ENCODE measurements at places on chromosomes 11 and 22. TPM values are rescaled to one million over a fixed set of nuclear protein-coding genes. Genes with fewer than 3 reads are reported as not detected.

GRCh38 chr11:3879216-3879966, 23.9 kb downstream of the STIM1 start:
- DNase-seq: no peak

GRCh38 chr11:72209101-72209500, 7.5 kb upstream of the FOLR2 start:
- DNase-seq: no peak

- no peak for DNase-seq
These were observed 2.9 kb downstream of the AMBRA1 start for GRCh38 chr11:46590740-46591605.

- no peak for DNase-seq
These were observed 178.2 kb upstream of the CCDC90B start for GRCh38 chr11:83464160-83464944.

GRCh38 chr11:114479331-114479730, 40.1 kb downstream of the REXO2 start:
- no peak for DNase-seq

- DNase-seq: no peak
These were observed 23.0 kb downstream of the CDON start for GRCh38 chr11:126039485-126040271.

- DNase-seq: no peak
These were observed 16.9 kb downstream of the SMIM38 start for GRCh38 chr11:69172674-69173073.

GRCh38 chr11:117851106-117851505, 25.4 kb downstream of the FXYD6 start:
- no peak for DNase-seq

GRCh38 chr22:38963872-38964271, 6.5 kb downstream of the APOBEC3A start:
- DNase-seq: no peak

DNA sequence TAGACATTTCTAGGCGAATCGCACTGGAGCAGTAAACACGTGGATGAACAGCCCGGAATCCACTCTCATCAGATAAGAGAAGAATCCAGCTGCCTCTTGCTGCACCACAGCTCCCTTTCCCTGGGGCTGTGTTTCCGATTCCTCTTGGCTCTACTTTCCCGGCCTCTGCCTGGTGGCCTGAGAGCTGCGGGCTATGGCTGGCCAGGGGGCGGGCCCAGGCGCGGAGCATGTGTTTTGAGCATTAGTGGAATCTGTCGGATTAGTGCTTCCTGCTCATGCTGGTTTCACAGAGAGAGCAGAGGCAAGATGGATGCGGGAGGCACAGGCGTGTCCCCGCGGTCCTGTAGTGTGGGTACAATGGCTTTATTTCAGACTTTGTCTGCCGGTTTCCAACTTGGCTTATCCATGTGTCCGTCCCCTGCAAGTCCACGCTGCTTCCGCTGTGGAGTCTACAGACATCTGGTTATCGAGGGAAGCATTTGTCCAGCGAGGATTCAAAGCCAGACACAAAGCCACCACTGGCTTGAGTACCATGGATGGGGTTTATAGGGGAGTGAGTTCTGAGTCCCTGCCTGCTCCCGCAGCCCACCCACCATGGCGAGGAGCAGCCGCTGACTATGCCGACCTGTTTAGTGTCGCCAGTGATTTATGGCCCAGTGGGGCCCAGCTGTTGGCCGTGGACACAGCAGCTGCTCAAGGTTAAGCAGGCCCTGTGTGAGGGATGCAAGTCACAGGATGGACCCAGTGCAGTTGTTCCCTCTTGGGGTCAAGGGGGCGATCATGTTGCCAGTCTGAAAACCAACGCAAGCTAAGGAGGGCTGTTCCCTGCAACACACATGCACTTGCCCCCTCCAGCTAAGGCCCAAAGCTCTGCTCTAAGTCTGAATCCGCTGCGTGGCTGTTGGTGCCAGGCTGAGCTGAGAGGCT, 43.3 kb upstream of the EP300 start:
- DNase-seq: no peak

DNA sequence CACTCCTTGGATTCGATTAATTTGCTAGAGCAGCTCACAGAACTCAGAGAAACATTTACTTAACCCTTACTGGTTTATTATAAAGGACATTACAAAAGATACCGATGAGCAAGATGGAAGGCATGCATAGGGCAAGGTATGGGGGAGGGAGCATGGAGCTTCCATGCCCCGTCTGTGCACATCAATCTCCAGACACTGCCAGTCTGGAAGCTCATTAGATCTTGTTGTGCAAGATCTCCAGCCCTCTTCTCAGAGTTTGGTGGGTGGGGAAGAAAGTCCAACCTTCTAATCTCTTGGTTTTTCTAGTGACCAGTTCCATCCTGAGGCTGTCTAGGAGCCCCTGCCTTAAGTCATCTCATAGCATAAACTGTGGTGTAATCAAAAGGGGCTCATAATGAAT, 190.7 kb downstream of the UVRAG start:
- no peak for DNase-seq

DNA sequence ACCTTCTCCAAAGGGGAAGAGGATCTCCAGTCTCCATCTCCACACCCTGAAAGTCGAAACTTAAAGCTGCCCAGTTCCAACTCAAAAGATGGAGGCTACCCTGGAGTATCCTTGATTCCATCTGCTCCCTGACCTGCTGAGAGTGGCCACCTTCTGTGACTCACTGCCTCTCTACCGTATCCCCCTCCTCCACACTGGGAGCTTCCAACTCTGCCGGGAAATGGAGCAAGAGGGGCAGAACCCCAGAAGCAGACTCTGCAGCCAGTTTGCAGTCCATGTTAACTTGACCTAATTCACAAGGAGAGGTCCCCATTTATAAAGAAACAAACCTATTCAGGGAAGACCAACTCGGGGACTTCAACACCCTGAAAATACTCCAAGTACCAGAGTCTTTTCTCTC, 22.0 kb upstream of the IRAG1 start:
- no peak for DNase-seq

DNA sequence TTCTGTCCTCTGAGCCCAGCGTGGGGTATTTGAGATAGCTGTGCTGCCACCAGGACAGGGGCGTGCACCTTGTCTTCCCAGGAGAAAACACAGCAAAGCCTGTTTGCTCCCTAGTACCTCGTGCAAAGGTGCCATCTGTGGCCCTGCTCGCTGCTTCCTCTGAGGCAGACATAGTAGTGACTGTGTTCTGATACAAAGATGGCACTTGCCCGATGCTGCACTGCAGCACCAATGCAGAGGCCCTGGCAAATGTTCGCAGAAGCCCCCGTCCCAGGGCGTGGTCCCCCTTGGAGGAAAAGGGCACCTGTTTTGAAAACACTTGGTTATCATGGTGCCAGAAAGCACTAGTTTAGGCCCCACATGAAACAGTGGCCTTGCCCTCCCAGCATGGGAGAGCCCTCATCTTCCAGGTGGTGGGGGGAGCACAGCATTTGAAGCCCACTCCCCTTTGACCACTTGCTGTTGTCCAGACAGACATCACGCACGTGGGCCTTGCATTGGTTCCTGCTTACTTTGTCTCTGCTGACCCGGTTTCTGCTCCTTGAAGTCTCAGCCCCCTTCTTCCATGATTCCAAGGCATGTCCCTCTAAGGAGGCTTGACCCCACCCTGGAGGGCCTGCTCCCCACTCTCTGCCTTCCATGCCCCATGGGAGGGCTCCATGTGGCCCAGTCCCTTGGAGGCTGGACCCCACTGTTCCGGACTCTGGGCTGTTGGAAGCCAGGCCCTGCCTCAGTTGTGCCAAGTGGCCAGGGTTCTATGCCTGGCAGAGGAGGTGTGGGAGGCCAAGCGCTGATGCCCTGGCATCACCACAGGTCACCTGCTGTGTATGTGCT, 109.4 kb downstream of the KCNQ1OT1 start:
- DNase-seq: no peak

GRCh38 chr11:16818284-16818683, 79.8 kb downstream of the C11orf58 start:
- no peak for DNase-seq

- DNase-seq: no peak
These were observed 506 bp downstream of the MCM5 start for GRCh38 chr22:35400501-35400790.

DNA sequence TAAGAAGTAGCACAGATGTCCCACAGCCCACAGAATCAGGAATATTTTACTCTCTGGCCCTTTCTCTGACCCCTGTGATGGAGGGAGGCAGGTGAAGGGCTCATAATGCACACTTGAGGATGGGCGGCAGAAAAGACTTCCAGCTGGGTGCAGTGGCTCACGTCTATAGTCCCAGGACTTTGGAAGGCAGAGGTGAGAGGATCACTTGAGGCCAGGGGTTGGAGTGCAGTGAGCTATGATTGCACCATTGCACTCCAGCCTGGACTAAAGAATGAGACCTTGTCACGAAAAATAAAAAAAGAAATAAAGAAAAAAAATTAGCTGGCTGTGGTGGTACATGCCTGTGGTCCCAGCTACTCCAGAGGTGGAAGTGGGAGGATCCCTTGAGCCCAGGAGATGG, 13.5 kb upstream of the CRYBB3 start:
- DNase-seq: no peak

DNA sequence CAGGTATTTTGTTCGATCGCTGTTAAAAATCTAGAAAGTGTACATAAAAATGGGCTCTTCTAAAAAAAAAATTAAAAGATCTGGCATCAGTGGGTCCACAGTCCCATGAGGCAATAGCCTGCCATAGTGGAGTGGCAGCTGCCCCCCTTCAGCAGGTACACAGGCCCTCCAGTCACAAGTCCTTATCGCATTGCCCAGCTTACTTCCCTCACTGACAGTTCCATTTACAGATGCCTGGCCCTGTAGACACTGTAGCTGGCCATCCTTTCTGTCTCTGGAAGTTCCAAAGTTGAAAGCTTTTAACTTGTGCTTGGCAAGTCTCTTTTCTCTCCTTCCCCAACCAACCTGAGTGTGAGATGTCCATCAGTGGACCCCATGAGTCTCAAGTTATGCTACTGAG, 11.4 kb downstream of the ZNRF3 start:
- DNase-seq: no peak

- no peak for DNase-seq
These were observed 63.3 kb downstream of the SYN3 start for GRCh38 chr22:32994898-32995297.

- no peak for DNase-seq
These were observed 21.5 kb downstream of the PLEKHB1 start for GRCh38 chr11:73667891-73668290.

- no peak for DNase-seq
These were observed 70.2 kb downstream of the PHF21A start for GRCh38 chr11:46051102-46051501.

- DNase-seq: no peak
These were observed 14.0 kb downstream of the KCNQ1OT1 start for GRCh38 chr11:2685566-2686359.

DNA sequence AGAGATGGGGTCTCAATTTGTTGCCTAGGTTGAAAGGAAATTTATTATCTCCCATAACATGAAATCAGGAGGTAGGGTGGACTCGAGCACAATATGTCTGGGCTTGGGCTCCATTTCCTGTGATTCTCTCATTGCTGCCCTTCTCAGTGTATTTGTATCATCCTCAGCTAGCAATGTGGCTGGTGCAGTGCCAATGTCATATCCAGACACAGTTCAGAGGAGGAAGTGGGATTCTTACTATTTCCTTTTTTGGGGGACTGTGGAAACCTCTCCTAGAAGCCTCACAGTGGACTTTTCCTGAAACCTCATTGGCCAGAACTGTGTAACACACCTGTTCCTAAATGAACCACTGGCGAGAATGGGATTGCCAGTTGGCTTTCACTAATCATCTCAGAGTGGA, 21.0 kb upstream of the SWAP70 start:
- DNase-seq: no peak

- DNase-seq: no peak
These were observed 5.0 kb downstream of the SNX15 start for GRCh38 chr11:65032216-65032615.

GRCh38 chr11:13228572-13228971, 49.0 kb upstream of the BMAL1 start:
- DNase-seq: no peak

The SCN4B gene
- total RNA-seq: 0.38 TPM

The OR56B1 gene
- not detected for total RNA-seq

The ANGPTL5 gene
- not detected for total RNA-seq

The HMOX1 gene
- total RNA-seq: 167 TPM

The ART1 gene
- total RNA-seq: not detected

The PTPRCAP gene
- not detected for total RNA-seq

The KCNJ4 gene
- total RNA-seq: 0.20 TPM

The RFPL2 gene
- total RNA-seq: 2.8 TPM

The CCS gene
- 38.1 TPM for total RNA-seq

Measured in Caki2 (cell line).